ENCODE measurements at places on chromosomes 13 and 19.
A peak's percentile ranks its signal among the peaks of the same experiment; 100 is the strongest.

DNA sequence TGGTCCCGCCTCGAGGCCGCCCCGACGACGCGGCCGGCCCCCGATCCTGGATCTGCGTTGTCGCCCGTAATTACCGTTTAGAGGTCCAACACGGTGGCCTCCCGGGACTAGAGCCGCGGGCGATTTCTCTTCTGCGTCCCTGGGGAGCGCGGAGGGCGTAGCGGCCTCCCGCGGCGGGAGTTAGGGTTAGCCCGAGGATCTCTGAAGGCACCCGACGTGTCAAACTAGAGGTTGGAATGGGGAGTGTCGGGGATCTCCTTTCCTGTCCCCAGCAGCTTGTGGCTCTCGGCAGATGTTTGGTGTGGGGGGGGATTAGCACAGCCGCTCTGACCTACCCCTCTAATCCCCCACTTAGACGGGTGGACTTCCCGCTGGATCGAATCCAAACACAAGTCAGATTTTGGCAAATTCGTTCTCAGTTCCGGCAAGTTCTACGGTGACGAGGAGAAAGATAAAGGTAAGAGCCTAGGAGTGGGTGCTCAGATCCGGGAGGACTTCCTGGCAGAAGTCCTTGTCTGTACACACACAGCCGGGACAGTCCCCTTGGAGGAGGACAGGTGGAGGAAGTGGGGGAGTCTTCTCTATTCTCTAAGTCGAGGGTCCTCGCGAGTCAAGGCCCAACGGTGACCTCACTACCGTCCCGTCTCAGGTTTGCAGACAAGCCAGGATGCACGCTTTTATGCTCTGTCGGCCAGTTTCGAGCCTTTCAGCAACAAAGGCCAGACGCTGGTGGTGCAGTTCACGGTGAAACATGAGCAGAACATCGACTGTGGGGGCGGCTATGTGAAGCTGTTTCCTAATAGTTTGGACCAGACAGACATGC is 581 bp downstream of the CALR start:
- DNase-seq: peak; percentile 19

GRCh38 chr13:97659602-97660001 is 225.6 kb downstream of the RAP2A start:
- no peak for DNase-seq

GRCh38 chr13:76542176-76542575 is 344.0 kb downstream of the KCTD12 start:
- no peak for DNase-seq

DNA sequence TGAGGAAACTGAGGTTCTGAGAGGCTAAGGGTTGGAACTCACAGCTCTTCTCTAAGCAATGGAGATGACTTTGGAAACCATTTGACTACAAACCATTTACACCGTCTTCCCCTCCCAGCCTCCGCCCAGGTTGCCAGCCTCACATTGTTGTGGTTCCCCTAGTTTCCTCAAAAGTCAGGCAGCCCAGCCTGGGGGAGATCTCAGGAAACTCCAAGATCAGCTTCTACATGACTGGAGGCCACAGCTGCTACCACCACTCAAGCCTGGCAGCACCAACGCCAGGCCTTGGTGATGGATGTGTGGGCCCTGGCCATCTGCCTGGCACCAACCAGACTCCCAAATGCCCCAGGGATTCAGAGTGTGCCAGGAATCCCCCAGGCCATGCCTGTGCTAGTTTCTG is 207.9 kb downstream of the TSHZ3 start:
- no peak for DNase-seq

DNA sequence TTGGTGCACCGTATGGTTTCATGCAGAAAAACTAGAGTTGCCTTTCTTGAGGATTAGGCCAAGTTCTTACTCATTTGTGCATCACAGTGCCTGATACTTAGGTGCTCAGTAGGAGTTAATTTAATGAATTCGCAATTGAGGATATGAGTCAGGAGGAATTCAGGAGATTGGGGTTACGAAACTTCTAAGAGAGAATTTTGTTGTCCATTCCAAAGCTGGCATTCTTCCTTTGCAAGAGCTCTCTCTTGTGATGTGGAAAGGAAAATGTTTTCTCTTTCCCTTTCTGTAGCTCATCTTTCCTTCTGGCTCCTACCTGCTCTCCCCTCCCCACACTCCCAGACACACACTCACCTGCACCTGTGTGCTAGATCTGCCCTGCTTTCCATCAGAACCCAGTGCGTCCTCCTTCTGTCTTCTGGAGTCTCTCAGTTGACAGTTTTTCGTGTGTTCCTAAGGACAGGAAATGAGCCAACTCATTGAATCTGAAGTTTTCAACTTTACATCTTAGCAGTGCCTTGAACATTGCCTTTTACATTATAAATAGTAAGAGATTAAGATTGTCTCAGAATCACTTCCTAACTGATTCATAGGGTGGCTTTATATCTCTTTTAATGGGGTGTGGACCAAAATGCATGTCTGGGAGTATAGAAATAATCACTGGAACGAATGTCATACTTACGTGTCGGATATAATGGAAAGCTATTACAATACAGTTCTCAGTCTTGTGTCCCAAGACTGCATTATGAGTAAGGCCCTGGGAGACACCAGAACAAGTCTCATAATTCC is 19.7 kb upstream of the ERCC5 start:
- no peak for DNase-seq

- peak; percentile 54 for DNase-seq
Observed at GRCh38 chr13:30307194-30307970, at the start of gene KATNAL1. TSS of gene KATNAL1 (minus strand) at chr13:30307551. CDS start at chr13:30283777, 23,774 bp downstream.

DNA sequence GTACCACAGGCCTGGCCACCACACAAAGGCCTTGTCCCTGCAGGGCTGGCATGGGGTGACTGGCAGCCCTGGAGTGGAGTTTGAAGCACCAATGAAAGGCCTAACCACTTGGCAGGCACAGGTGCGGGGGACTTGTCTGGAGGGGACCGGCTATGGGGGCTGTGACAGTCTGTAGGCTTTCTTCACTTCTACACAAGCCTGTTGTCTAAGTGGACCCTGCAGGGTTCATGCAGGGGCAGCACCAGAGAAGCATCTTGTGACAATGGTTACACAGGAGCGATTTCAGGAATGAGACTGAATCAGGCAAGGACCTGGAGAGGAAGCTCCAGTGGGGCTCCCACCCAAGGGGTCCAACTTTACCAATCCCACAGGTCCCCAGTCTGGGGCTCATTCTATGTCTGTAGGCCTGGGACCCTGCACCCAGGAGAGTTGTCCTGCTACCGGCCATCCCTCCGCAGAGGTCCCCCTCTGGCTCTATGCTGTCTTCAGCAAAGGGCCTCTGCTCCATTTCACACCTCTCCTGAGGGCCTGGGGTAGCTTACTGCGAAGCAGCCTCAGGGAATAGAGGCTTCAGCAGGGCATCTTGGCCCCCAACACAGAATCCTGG is 2.3 kb upstream of the ZNF837 start:
- DNase-seq: no peak

DNA sequence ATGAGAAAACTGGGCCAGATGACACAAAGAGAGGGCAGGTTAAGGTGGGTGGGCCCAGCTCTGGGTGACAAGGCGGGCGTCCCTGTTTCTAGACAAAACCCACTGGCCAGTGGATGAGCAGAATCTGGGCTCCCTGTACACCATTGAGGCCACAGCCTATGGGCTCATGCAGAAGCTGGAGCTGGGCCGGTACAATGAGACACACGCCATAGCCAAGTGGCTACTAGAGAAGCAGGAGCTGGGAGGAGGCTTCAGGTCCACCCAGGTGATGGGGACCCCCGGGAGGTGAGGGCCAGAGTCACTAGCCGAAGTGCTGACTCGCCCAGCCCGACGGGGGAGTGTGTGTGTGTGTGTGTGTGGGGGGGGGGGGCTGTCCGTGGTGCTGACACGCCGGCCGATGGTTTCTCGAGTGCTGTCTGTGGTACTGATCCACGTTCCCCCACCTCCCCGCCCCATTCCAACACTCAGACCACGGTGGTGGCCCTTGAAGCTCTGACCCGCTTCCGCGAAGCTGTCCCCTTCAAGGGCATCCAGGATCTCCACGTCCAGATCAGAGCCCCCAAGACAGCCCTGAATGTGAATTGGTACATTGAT is 24.3 kb upstream of the SHFL start:
- no peak for DNase-seq

DNA sequence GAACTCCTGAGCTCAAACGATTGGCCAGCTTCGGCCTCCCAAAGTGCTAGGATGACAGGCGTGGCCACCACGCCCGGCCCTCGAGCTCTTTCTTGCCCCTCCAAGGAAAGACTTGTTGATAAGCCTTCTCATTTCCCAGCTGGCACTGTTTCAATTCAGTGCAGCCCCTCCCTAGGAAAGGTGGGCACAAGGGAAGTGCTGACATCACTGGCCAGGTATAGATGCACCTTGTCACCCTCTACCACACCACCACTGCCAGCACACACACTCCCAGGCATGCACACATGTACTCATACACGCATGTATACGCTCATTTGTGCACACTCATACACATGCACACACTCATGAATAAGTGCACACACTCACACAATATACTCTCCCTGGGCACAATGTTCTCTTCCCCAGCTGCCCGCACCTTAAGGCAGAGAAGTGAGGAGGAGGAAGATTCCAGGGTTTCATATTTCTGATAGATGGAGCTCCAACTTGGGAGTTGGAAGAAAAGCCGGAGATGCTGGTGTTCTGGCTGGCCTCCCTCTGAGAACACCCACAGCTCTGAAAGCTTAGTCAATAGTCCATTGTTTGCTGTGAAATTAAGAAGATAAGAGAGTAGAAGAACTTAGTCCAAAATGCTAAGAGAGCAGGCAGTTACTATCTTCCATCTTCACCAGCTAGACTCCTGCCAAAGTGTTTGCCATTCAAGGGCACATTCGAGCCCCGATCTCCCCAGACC is 196.7 kb downstream of the FOXO1 start:
- no peak for DNase-seq

DNA sequence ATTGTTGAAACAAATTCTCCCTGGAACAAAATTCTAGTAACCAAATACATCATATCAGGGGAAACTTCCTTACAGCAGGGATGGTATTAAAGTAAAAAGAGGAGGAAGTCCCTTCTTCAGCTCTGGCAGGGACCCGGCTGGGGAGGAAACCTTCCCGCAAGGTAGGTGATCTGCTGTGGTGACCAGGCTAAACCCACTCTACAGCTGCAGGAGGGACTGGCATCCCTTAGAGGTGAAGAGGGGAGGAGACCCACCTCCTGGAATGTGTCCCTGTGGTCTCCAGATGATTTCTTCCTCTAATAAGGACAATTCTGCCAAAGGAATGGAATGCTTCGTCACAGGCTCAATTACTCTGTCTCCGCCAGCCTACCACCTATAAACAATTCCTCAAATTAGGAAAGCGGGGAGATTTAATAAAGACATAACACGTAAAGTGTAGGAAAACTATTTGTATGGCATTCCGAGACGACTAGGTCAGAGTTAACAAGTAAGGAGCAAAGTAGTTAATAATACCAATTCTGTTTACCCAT is 637 bp upstream of the PDS5B start:
- DNase-seq: peak; percentile 1

- DNase-seq: no peak
Observed at GRCh38 chr19:33267706-33268105, 34.6 kb downstream of the CEBPA start.

DNA sequence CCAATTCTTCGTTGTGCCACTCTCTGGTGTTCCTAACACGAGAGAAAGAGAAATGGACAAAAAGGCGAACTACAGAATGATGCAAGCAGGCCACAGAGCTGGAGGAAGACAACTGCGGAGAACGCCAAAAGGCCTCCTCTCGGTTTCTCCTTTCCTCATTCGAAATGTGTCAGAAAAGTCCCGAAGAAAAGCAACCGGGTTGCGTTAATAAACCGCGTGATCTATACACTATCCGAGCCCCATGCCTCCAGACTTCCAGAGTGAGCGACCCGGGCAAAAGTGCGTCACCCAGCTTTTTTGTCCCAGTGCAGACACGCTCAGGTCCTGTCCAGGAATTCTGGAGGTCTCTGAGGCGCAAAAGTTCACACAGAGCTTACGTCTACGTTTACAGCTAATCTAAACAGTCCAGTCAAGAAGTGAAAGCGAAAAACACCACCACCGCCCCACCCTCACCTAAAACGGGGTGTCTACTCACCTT is 413 bp downstream of the N4BP2L2 start:
- DNase-seq: no peak

DNA sequence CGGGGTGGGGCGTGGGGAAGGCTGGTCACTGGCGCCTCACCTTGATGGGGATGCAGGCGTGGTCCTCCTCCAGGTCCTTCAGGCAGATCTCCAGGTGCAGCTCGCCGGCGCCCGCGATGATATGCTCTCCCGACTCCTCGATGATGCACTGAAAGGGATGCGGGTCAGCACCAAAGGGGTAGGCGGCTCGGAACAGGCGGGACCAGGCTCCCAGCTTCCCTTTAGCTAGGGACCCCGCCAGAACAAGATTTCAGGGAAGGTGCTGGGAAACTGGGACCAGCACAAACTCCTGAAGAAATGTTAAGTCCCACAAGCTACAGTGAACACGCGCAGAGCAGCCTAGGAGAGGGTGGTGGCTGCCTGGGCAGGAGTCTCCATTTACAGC is 6.0 kb downstream of the EEF2 start:
- no peak for DNase-seq

- DNase-seq: no peak
Observed at GRCh38 chr19:41871573-41872383, 5.3 kb upstream of the CD79A start.

- no peak for DNase-seq
Observed at GRCh38 chr19:2774953-2775555, 8.0 kb downstream of the SGTA start.

DNA sequence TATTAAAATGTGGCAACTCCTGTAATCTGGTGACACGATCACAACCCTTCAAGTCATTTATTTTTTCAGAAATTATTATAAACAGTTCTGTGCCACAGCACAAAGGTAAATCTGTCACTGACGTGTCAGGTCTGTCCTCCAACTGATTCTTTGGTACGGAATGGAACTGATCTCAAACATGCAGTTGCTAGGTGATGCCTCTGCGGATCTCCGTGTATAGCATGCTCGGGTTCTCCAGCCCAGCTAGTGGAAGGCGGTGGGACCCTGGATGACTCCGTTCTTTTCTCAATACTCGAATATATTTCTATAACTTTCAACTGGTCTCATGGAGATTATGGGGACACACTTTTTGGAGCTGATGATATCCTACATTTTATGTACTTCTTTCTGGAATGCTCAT is 11.0 kb downstream of the RANBP3 start:
- DNase-seq: no peak

DNA sequence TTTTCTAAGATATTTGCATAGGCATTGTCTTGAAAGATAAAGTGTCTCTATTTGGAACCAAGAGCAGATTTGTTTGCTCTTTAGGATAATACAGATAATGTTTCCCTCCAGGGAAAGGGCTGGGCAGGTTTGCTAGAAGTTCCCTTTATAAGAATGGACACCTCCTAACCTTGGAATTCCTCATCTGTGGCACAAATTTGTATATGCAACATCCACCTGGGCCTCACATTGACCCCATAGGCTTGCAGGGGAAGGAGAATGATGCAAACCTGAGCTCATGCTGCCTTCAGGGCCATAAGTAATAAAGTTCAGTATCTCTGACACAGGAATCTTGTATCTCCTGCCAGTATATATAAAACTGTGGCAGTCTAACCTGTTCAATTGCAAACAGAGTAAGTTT is 508.4 kb upstream of the MIR17HG start:
- no peak for DNase-seq

- no peak for DNase-seq
Observed at GRCh38 chr19:38424272-38424671, 1.7 kb downstream of the RASGRP4 start.

GRCh38 chr19:10625003-10625761 is at the start of gene SLC44A2:
TSS of gene SLC44A2 (plus strand) at chr19:10625553. CDS start at chr19:10625634, 81 bp downstream.
- DNase-seq: peak; percentile 94

Data from Calu3 (cell line).